COR-L47 (cell line): ENCODE measurements at places on chromosomes 1 and 21.

DNA sequence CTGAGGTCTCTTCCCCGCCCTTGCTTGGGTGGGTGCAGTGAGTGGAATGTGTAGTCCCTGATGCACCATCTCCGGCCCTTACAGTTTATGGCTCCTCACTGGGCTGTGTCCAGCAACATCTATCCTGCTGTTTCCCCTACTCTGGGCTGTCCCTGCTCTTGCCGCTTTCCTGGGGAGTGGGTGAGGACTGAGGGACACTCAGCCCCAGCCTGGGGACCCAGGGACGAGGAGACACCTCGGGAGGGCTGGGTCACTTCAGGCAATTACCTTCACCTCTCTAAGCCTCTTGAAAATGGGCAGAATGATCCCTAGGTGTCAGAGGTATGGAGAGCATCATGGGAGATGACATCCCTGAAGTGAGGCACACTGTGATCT is 13.6 kb upstream of the LRP8 start:
- no peak for DNase-seq

- no peak for DNase-seq
These were observed 558 bp upstream of the KIF21B start for GRCh38 chr1:201023920-201024624.

- DNase-seq, result no peak
These were observed 14.0 kb upstream of the GBP5 start for GRCh38 chr1:89286549-89287180.

DNA sequence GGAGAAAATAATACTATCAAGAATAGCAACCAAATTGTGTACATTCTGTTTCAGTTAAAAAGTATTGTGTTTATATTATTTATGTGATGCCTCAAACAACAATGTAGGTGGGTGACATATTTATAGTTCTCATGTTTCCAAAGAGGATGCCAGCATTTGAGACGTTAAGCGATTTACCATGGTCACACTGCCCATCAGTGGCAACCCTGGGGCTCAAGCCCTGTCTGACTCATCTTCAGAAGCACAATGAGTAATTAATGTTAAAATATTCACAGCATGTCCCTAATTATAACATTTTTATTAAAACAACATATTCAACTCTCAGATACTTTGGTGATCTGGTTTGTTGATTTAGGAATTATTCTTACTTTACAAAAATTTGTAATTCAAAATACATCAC is 409.4 kb downstream of the BRINP3 start:
- DNase-seq, result peak; percentile 22

- DNase-seq, result no peak
These were observed 29.8 kb downstream of the GPA33 start for GRCh38 chr1:167060141-167061072.

DNA sequence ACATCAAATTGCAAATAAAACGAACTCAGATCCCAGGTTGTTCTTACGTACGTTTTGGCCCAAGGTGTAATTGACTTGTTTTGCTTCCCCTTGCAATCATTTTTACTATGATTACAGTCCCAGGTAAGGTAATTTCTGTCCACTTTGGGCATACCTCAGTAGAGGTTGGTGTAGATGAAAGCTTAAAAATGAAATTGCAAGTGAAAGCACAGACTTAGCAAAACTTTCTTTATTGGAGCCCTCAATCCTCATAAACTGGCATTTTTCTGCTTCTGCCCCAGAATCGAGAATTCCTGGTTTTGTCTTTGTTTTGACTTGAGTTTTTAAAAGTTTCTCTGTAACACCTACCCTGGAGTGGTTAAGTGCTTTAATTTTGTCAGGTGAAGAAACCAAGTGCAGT is 9.4 kb downstream of the MRPS6 start:
- DNase-seq, result no peak

DNA sequence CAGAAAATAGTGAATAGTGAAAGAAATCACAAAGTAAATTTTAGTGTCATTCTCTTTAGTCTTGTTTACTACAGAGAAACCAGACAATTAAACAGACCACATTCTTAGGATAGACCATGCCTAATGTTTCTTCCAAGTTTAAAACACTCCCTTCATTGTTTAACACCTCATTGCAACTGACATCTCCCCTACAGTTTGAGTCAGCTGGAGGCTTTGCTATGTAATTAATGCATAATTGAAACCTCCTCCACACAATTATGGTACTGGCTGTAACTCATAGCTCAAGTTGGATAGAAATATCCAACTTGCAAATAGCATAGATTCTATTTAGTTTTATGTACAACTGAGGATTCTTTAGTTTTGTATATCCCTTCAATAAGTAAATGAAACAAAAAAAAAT is 35.2 kb upstream of the B3GALT2 start:
- peak; percentile 49 for DNase-seq

DNA sequence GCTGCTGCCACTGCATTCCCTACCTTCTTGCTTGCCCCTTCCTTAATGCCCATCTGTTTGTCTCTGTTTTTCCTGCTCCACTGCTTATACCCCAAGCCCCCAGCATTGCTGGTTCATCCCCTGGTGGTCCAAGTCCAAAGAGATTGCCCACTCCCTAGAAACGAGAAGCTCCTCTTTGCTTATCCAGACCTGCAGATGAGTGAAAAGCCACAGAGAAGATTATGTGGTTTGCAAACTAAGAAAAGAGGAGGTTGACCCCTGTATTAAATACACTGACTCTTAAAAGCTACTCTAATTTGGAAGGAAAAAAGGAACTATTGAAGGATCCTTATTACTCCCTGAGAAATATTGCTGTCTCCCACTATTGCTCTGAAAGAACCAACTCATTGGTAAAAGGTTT is 146.8 kb upstream of the RAB4A start:
- no peak for DNase-seq

- DNase-seq, result no peak
These were observed 53.6 kb downstream of the FBXO42 start for GRCh38 chr1:16298653-16299052.

DNA sequence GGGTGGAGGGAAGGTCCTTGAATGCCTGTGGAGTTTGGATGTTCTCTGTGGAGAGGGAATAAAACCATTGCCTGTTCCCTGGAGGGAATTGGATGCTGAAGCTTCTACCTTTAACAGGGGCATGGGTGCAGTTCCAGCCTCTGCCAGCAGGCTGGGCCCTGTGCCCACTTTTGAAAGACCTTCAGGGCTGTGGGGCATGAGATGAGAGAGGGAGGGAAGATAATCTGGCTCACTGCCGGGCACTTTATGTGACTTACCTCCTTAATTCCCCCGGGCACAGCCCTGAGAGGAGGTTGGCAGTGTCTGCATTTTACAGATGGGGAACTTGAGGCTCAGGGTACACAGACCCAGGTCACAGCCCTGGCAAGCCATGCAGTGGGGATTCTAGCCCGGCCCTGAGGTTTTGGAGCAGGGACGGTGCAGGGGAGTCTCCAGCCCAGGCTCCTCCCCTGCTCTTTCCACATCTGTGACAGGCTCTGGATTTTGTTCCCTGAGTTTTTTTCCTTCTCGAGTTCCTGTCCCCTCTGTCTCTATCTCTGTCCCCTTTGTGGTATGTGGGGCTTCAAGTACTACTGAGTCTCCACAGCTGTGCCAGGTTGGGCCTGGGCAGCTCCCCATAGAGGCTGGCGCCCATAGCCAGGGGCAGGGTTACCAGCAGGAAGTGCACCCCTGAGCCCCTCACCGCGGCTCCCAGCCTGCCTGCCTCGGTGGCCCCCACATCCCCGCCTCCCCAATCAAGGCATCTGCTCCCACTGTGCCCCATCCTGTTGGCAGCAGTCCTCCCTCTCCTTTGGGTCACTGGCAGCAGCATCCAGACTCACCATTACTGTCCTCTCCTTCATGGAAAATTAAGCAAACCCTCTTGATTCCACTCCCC is 14.0 kb upstream of the THEMIS2 start:
- peak; percentile 61 for DNase-seq

- no peak for DNase-seq
These were observed 1.6 kb downstream of the HOOK1 start for GRCh38 chr1:59816318-59816878.

- DNase-seq, result no peak
These were observed 20.3 kb downstream of the POFUT2 start for GRCh38 chr21:45267390-45267760.

DNA sequence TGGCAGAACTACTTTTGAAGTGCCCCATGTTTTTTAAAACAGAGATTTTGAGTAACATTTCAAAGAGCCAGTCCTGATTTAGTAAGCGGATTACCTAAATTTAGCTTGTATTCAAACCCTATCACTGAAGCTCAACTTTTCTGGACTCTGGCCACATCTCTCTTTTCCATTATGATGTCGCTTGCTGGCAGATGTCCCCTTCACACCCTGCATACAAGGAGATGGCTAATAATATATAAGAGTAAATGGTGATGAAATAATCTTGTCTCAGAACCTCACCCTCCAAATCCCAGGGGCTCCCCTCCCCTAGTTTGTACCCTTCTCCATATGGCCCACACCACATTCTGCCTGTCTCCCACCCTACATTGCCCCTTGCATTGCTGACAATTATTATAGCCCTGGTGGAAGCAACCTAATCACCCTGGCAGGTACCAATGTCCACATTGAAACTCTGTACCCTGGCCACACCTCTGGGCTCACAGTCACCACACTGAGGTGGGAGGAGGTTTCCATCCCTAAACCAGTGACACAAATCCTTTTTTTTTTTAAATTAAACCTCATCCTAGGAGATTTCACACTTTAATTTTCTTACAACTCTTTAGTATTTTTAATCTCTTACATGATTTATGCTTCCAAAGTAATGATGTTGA is 106.0 kb upstream of the SYT6 start:
- DNase-seq, result no peak
